ENCODE measurements at places on chromosomes 13 and 19.
A peak's percentile ranks its signal among the peaks of the same experiment; 100 is the strongest.

GRCh38 chr19:4754248-4754647 is 30.6 kb upstream of the DPP9 start:
- DNase-seq: no peak

DNA sequence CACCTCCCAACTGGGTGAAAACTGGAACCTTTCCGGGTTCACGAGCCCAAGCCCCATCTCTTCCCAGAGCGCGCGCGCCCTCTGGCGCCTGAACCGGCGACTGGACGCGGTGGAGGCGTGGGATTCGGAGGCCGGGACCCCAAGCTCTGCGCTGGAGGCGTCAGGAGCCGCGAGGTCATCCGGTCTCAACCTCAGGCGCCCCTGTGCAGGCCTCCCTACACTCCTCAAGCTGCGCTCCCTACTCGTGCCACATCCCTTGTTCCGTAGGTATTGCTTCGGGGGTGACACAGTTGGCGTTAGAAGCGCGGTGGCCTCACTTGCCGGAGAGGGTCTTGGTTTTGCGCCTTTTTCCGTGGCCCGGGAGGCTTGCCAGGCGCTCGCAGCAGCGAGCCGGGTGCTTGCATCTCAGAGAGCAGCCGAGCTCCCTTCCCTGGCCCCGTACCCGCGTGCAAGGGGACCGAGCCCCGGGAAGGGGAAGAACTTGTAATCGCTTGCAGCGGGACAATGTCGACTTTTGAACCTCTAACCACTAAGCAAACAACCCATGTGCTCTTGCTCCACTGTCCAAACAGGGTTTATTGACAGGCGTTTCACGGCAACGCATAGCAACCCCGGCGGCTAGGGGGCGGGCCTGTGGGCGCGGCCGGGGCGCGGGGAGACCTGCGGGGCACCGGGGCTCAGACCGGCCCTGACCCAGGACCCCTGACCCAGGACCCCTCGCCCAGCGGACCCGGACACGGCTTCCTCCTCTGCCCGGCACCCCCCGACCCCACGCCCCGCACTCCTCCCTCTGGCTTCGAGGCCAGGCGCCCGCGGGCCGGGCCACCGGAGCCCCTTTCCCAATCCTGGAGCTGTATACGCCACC is 8.5 kb downstream of the CDX2 start:
- no peak for DNase-seq

- no peak for DNase-seq
Measured at GRCh38 chr19:46984077-46985010, 35.3 kb upstream of the NPAS1 start.

- DNase-seq: no peak
Measured at GRCh38 chr13:40271931-40272775, 394.3 kb downstream of the FOXO1 start.

- DNase-seq: no peak
Measured at GRCh38 chr13:41699759-41700158, 242.4 kb downstream of the RGCC start.

GRCh38 chr13:48682436-48682835 is 28.7 kb downstream of the CYSLTR2 start:
- DNase-seq: no peak

- peak; percentile 48 for DNase-seq
Measured at GRCh38 chr13:21458451-21458812, 671 bp downstream of the ZDHHC20 start.

Measured in RKO (cell line).